Suprapubic skin (tissue), 4 donors: ENCODE measurements at places on chromosomes 11 and 22. TPM values are rescaled to one million over a fixed set of nuclear protein-coding genes. Genes with fewer than 3 reads are reported as not detected.

The CCDC15 gene
- 2.7 TPM for total RNA-seq

The SLC5A1 gene
- 29.8 TPM for total RNA-seq

The CARS1 gene
- total RNA-seq: 43.5 TPM

The GNG3 gene
- 0.68 TPM for total RNA-seq

The QSER1 gene
- total RNA-seq: 27.0 TPM

The C11orf42 gene
- total RNA-seq: not detected

The SPDYC gene
- total RNA-seq: not detected

The RRAS2 gene
- total RNA-seq: 24.1 TPM

The CHCHD10 gene
- 31.7 TPM for total RNA-seq

The ACTN3 gene
- not detected for total RNA-seq

The YPEL1 gene
- 1.8 TPM for total RNA-seq

The FAM180B gene
- total RNA-seq: 0.72 TPM

The MMP12 gene
- total RNA-seq: not detected

The EIF4G2 gene
- total RNA-seq: 439 TPM

DNA sequence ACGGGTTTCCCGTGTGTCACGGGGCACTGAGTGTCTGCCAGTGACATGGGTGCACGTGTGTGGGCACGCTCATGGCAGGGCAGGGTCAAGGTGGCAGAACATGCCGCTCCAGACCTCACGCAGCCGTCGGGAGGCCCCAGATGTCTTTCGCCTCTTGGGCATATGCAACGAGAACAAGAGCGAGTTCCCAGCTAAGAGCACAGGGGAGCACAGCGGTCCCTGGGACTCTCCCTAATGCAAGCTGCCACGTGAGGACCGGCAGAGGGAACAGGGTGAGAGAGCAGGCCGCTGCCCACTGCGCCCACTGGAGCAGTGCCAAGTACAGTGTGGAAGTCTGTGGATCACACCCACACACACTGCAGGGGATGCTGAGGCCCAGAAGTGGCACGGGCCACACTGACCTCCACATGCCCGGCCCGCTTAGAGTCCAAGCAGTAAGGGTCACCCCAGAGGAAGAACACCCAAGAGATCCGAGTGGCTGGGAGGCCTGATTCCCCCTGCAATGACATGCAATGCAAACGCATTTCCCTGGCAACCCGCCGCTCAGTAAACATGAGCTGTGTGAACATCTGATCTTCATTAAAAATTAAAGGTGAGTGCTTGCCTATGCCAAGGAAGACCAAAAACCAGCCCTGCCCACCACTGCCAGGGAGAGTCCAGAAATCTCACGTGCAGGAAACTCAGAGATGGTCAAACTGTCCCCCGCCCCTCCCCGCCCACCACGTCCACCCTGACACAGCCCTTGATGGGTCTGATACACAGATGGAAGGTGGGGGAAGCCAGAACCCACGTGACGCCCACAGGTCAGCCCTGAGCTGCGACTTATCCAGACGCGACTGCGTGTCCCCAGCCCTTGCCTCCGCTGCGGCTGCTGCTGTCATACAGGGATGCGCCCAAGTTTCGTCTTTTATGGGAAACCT is 11.7 kb downstream of the CERK start:
- no peak for DNase-seq

GRCh38 chr11:104467404-104467803 is 303.5 kb upstream of the PDGFD start:
- no peak for DNase-seq

GRCh38 chr11:11016068-11016467 is 158.2 kb upstream of the ZBED5 start:
- DNase-seq: no peak

DNA sequence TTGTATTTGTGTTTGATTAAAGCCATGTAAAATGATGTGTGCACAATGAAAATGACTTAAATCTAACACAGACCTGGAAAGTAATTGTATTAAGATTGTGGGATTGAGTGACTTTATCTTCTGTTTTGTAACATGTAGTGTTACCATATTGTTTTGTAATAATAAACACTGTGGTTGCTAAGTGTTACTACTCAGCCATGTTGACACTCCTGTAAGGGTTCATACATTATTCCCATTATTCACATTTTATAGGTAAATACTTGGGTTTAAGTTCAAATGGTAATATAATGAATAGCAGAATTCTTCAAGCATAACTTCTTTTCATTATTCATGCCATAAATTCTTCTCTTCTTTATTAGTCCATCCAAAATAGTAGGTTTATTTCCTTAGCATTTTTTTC is 69.0 kb downstream of the ZC3H12C start:
- no peak for DNase-seq

DNA sequence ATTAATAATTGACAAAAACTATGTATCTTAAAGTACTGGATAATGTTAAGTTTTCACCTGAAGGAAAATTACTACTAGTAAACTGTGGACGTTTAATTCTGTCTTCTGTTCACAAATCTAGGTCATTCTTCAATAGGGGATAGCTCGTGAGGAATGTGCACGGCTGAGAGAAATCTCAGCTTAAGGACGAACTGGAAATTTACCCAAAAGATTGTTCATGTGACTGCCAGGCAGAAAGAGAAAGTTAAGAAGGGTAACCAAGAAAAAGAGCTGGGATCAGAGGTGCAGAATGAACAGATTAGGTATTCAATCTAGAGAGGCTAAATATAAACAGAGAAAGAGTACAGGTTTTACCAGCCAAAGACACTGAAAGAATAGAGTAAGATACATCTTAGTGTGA is 245.3 kb downstream of the CASP12 start:
- DNase-seq: no peak

- DNase-seq: no peak
These were observed 54.4 kb downstream of the RRAS2 start for GRCh38 chr11:14304601-14305000.

- no peak for DNase-seq
These were observed 912.8 kb downstream of the DLG2 start for GRCh38 chr11:84714316-84714780.

DNA sequence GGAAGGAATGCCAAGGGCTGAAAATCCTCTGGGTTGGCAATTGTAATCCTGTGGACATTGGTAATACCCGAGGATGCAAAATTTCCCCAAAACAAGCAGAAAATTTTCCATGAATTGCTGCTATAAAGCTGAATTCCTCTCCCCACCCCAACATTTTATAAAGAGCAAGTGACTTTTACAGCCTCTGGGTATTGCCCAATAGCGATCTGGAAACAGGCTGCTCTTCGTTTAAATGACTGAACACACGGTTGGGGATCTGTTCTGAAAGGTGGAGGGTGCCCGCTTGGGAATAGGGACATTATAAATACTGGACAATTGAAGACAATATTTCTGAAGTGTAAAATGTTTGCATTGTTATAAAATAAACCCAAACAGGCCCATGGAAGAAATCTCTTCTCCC is 20.6 kb downstream of the EHF start:
- no peak for DNase-seq

DNA sequence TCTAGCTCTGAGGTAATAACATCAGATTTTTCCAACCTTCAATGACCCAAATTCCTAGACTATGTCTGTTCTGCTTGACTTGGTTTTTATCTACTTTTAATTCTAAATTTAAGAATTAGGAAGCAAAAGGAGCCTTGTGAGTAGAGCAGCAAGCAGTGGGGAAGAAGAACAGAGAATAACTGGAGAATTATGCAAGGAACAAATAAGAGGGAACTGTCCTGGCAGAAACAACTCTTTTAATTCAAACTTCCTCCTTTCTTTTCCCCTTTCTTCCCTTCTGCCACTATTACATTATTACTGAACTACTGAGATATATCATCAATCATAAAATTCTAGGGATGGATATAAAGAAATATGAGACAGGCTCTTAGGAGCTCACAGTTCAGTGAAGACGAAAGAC is 276.1 kb downstream of the SBF2 start:
- DNase-seq: no peak

- DNase-seq: no peak
These were observed 579 bp upstream of the CABP7 start for GRCh38 chr22:29718949-29719898.

DNA sequence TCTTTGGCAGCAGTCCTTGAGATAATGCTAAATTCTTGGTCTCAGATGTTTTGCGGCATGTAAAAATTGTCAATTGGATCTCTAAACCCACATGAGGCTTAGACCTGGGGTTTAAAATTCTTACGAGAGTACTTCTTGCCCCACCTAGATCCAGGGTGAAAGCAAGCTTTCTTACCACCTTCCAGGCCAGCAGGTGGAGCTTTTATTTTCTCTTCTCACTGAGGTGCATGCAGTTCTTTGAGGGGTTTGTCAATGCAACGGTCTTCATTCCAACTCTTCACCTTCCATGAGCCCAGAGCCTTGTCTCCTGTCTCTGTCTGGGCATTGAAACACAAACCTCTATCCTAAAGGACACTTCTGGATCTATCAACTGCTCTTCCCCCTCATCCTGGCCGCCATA is 154.1 kb downstream of the MYO18B start:
- no peak for DNase-seq

DNA sequence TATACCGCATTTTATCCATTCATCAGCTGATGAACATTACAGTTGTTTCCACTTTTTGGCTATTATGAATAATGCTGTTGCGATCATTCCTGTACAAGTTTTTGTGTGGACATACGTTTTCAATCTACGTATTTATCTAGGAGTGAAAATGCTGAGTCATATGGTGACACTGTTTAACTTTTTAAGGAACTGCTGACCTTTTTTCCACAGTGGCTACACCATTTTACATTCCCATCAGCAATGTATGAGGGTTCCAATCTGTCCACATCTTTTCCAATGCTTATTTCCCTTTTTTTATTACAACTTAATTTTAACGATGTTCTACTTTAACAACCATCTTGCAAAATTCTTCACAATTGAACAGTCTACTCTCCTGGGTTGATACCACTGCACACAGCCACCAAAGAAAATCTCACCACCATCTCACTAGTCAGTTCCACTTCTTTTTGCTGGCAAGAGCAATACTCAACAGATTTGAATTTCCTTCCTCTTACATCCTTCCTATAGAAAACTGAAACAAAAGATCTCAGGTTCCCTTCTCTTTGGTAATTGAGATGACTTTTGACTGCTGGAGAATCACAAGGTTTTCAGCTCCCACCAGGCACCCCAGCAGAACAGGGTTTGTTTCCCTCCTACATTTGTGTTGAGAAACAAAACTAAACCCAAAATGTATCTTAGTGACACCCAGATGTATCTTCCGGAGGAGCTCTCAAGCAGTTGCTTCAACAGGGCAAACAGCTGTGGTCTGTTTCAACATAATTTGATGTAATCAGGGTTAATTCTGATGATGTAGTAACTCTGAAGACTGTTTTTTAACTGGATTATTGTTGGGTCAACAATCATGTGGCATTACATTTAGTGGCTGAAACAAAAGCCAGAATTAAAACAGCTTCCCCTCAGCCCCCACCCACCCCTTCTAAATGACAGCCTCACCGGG is 7.0 kb upstream of the GAB2 start:
- no peak for DNase-seq

DNA sequence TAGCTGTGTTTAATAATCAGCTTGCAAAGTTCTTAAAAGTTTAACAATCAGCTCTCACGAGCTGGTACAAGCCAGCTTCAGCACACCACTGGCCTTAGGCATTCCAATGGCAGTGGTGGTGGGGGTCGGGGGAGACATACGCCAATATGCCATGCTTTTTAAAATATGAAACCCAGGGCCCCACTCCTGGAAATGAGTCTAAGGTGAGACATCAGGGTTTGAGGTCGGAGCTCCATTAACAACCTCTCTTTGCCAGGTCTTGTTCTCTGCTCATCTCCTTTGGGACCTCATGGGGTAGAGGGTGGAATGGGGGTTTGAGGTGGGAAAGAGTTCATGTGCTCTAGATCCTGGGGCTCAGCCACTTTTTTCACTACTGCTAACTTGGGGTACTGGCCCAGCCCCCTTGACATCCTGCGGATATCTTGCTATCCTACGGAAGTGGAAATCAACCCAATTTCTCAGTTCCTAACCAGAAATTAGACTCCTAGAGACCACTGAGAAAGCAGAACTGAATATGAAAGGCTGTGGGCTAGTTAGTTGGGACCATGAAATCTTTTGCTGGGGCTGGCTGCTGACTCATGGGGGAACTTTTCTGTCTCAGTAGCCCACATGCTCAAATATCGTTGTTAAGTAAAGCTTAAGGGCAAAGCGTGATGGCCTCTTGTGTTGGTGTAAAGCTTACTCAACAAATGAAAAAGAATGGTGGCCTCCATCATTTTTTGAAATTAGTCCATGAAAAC is 90.1 kb downstream of the PDHX start:
- DNase-seq: no peak

DNA sequence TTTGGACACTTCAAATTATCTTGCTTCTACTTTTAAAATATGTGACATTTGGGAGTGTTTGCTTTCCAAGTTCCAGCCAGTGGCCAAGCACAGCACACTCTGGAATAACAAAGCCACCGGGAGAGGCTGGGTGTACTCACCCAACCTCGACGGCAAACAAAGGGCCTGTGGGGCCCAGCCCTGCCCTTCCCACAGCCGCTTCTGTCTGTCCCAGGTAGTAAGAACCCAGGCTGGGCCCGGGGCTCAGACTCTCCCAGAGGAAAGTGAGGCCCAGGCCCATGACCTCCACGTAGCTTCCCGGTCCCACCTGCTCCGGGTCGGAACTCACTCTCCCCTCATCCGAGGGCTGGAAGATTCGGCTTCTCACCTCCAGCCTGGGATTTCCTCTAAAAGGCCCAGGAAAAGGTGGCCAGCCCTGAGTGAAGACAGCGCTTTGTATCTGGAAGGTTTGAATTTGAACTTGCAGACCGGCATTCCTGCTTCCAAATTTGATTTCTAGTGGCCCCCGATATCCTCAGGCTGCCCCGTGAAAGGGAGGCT is 93.5 kb downstream of the CELSR1 start:
- no peak for DNase-seq

GRCh38 chr11:63682066-63683021 is 1.0 kb downstream of the RTN3 start:
- no peak for DNase-seq

- DNase-seq: no peak
These were observed 81.6 kb upstream of the CCDC90B start for GRCh38 chr11:83367745-83368144.

DNA sequence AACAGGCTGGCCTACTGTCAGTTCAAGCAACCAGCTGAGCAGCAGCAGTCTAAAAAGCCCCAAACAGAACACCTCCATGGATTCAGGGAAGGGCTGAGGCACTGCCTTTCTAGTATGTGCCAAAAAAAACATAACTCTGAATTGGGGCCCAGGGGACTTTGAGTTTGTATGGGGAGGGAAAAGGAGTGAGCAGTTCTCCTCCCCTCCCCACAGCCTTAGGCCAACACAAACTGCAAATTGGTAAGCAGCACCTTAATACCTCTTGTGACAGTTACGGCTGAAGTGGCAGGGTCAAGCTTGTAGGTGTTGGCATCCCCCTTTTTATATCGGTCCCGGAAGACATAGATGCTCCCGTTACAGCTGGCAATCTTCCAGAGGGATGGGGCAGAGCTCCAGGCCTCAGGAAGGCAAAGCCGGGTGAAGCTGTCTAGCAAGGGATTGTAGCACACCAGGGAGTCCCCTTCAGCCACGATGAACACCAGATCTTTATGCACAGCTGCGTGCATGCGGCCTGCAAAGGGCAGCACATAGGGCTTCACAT is 6.0 kb downstream of the KBTBD4 start:
- DNase-seq: peak; percentile 50

- DNase-seq: no peak
These were observed 53.3 kb downstream of the TPBGL start for GRCh38 chr11:75293903-75294302.
